ENCODE measurements at places on chromosomes 2 and 18.
A peak's percentile ranks its signal among the peaks of the same experiment; 100 is the strongest.

DNA sequence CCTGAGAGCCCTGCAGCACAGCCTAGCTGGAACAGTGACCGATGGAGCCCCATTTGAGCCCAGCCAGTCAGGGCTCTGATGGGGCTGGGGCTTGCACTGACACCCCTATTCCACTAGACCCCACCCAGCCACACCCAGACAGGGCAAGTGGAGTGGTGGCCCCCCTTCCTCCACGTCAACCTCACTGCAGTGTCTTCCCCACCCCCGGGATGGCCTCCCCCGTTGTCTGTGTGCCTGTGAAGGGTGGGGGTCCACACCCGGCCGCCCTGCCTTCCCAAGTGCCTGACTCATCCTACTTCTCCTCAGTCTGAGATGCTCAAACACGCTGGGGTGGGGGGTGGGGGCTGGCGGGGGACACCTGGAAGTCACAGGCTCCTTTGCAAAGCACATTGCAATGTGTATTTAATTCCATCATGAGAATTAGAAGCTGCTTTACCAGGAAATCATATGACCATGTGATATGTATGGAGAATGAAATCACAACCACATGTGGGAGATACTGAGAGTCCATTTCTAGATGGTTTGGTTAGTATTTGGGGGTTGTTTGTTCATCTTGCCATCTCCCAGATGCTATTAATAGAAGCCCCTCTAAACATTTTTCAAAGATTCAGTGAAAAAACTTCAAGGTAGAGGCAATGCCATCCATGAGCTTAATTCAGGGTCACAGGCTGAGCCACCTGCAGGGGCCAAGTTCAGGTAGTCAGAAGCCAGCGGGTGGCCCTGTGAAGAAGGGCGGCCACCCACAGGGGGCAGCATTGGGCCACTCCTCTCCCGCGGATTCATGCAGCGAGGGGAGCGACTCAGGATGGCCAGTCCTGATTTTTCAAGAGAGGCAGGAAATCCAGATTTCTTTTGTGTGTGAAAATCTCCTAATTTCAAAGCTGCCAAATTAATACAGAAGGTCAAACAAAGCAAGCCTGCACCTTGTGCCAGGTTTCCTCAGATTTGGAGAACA lies 22.7 kb upstream of the GMPPA start:
- peak; percentile 53 for DNase-seq

GRCh38 chr2:170836027-170836426 lies 19.3 kb downstream of the GAD1 start:
- no peak for DNase-seq

- no peak for DNase-seq
Measured at GRCh38 chr2:32514946-32515345, 112.9 kb upstream of the TTC27 start.

DNA sequence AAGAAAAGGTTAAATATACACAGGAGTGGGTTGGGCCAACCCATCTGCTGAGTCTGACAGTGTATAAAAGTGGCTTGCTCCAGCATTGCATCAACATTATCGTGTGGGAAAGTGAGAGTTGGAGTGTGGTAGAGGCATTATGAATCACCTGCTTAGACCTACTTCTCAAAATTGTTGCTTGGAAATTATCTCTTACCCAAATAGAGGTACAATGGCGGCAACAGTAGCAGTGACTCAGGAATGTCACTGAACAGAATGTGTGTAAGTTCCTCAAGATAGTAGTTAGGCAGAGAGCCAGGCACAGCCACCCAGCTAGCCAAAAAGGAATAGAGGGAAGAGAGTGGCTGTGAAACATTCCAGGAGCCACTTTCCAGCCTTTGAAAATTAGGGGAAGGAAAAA lies 616.0 kb downstream of the NUP35 start:
- DNase-seq = no peak

- no peak for DNase-seq
Measured at GRCh38 chr2:124001696-124002430, 23.2 kb upstream of the CNTNAP5 start.

DNA sequence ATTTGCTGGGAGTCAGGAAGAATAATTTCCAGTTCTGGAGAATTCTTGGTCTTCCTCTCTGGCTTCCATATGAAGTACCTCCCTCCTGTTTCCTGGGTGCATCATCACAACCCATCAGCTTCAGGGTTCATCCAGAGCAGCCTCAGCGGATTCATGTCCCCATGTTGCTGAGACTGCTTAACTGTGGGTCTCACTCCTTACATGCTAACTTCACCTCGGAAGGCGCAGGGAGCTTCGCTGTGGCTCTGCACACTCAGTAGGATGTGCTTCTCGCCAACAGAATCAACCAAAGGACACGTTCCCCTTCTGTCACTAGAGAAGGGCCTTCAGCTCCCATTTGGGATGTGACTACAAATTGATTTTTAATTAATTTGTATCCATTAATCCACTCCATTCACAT lies 24.2 kb downstream of the FBLN7 start:
- DNase-seq = no peak

DNA sequence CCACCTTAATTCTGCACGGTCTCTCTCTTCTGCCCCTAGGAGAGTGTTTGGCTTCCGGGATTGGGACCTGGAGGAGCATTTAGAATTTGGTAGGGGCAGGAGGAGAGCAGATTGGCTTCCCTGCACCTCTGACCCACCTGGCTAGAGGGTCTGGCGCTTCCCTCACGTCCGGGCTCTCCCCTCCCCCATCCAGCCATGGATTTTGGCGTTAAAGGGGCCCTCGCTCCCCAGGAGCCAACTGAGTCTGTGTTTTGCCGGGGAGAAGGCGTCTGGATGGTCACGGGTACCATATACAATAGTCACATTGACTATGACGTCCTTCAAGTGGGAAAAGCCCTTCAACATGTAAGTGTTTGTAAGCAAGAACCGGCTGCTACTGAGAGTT lies 6.6 kb downstream of the HOXD3 start:
- DNase-seq = no peak

DNA sequence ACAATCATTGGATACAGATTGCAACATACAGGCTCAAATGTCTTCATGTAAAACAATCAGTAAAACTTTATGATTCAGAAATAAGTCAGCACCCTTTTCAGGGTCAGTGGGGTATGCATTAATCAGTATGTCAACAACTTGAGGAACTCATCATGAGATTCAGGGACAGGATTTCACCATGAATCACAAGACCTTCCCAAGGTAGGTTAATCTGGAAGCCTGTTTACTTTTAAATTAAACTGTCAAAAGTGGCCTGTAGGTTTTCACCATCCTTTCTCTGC lies 104.8 kb downstream of the SP100 start:
- no peak for DNase-seq

- no peak for DNase-seq
Measured at GRCh38 chr2:634636-635388, 42.4 kb downstream of the TMEM18 start.

All from SJSA1 (cell line).